ENCODE measurements at places on chromosomes 12 and 14.

DNA sequence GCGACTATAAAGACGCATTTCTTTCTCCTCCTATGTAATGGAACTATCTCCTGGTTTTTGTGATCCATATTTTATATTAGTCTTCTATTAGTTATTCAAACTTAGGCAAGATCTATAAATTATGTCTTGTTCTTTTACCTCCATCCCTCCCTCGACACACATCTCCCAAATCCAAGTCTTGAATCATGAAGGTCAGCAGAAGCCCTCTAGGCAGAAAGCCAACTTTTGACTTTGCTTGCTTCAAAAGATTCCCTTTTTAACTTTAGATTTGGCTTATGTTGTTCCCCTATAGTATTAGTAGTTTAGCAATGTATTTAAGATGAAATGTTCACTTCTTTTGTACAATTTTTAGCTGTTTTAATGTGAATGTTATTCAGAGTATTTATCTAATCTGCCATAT lies 689.8 kb downstream of the SLC6A15 start:
- DNase-seq, result no peak

GRCh38 chr14:69768873-69769272 lies 1.9 kb downstream of the SRSF5 start:
- no peak for DNase-seq

DNA sequence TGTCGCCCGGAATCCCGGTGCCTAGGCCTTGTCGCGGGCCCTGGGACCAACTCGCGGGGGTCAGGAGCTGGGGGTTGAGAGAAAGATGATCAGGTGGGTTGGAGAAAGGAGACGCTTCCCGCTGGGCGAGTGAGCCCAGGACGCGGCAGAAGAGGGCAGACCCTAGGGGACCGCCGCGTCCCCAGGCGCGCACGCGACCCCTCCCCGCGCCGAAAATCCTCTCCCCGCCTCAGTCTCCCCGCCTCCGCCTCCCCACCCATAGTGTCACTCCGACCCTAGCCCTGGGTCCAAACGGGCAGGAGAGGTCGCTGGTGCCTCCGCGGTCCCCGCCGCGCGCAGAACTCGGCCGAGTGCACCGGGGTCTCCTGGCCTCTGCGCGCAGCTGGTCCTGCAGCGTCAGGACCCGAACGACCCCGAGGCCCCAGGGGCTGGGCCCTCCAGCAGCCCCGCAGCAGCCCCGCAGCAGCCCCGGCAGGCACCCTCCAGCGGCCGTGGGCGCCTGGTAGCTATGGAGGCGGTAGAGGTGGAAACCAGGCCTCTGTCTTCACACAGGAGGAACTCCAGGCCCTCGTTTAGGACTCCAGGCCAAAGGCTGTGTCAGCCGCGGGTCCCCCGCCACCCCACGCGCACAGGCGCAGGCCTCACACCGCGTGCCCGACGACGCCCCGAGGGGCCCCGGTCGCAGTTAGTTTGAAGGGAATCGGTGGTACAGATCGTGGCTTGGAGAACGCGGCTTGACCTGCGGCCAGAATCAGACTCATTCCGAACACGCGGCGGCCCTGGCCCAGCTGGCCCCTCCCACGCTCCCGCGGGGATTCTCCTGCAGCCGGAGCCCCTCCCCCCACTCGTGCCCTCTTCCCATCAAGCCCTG lies 60.1 kb upstream of the EIF5 start:
- no peak for DNase-seq

- DNase-seq, result no peak
Measured at GRCh38 chr14:21999402-21999801, 325.8 kb upstream of the OR4E1 start.

All from G401 (cell line).